ENCODE measurements at places on chromosomes 1 and 21.
A peak's percentile ranks its signal among the peaks of the same experiment; 100 is the strongest.

DNA sequence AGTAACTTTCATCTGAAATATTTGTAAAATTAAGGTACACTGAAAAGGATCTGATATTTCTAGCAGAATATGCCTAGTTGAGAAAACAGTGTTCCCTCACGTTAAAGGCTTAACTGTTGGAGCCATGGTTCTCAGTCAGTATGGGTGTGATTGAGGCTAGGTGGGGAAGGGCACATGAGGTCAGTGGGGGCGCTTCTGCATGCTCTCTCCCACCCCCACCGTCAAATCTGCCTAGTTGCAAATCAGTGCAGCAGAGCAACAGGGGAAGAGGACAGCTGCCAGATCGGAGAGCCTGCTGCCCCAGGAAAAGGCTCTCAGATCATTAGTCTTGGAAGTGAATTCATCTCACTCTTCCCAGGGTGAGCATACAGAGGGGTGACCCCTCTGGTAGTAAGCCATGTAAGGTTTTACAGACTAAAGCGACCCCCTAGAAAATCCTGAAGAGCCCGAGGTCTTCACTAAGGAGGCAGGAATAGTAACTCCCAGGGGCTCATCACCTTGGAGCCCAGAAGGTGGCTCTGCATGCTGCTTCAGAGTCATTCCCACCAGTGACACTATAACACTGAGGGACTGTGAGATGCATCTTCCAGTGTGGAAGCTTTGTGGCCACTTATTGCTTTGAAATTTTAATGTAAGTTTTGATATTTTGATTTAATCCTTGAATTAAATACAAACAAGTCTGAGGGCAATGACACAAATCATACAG lies 83.1 kb upstream of the BARHL2 start:
- DNase-seq: no peak

- no peak for DNase-seq
Measured at GRCh38 chr1:184608581-184608980, 146.1 kb downstream of the EDEM3 start.

- no peak for DNase-seq
Measured at GRCh38 chr1:13832536-13832935, 132.5 kb downstream of the PRDM2 start.

- DNase-seq: peak; percentile 93
Measured at GRCh38 chr1:206503591-206504362, 3.6 kb upstream of the RASSF5 start.

- DNase-seq: no peak
Measured at GRCh38 chr1:55203064-55203463, 12.1 kb downstream of the USP24 start.

GRCh38 chr1:225425201-225425786 lies 2.5 kb downstream of the LBR start:
- peak; percentile 44 for DNase-seq

DNA sequence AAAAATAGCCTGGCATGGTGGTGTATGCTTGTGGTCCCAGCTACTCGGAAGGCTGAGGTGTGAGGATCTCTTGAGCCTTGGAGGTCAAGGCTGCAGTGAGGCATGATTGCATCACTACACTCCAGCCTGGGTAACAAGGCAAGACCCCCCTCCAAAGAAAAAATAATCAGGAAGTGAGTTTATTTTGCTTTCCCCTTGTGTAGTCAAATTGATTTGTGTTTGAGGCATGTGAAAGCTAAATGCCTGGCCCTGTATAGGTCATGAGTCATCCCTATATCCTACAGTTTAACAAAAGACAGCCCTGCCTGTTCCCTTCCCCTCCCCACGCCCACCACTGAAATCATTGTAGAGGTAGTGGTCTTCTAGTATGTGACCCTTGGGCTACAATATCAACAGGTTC lies 241.4 kb upstream of the JUN start:
- DNase-seq: no peak

GRCh38 chr1:167268347-167268787 lies 47.7 kb downstream of the POU2F1 start:
- no peak for DNase-seq

- peak; percentile 30 for DNase-seq
Measured at GRCh38 chr1:160375788-160376524, 9.1 kb downstream of the NHLH1 start.
